ENCODE measurements at places on chromosomes 3 and 15.

DNA sequence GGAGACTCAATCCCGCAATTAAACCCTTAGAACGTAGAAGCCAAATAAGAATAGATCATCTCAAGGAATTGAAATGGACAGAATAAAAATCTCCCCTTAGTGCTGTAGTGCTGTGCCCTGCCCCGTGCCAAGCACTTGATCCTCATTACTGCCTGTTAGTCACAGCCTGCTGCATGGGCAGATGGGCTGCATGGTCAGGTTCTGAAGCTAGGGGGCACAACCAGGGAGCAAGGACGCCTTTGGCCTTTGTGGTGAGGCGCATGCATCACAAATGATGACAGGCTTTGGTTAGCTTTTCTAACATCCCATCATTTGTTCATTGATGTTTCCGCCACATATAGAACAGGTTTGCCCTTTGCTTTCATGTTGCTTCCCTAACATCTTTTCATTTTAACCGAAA lies 336.3 kb upstream of the ADAMTS9 start:
- no peak for DNase-seq

DNA sequence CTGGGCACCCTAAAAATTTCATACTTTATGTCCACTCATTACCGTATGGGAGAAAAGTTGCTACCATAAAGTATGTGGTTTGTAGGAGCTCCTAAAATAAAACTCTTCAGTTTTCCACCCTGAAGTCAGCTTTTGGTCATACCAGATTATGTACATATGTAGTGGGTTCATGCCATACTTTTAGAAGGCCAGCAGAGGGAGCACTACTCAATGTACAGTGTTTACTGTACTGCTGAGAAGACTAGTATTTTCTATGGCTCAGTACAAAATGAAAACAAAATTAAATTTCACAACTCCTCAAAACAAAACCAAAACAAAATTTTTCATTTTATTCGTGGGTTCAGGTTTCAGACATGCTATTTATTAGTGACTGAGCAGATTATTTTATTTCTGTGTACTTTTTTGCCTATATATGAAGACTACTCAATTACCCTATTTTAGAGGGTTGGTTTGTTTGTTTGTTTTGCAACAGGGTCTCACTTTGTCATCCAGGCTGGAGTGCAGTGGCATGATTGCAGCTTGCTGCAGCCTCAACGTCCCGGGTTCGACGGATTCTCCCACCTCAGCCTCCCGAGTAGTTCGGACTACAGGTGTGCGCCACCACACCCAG lies 24.3 kb downstream of the NXPE3 start:
- no peak for DNase-seq

GRCh38 chr3:124351430-124352148 lies 359.7 kb upstream of the ROPN1 start:
- peak; percentile 48 for DNase-seq

DNA sequence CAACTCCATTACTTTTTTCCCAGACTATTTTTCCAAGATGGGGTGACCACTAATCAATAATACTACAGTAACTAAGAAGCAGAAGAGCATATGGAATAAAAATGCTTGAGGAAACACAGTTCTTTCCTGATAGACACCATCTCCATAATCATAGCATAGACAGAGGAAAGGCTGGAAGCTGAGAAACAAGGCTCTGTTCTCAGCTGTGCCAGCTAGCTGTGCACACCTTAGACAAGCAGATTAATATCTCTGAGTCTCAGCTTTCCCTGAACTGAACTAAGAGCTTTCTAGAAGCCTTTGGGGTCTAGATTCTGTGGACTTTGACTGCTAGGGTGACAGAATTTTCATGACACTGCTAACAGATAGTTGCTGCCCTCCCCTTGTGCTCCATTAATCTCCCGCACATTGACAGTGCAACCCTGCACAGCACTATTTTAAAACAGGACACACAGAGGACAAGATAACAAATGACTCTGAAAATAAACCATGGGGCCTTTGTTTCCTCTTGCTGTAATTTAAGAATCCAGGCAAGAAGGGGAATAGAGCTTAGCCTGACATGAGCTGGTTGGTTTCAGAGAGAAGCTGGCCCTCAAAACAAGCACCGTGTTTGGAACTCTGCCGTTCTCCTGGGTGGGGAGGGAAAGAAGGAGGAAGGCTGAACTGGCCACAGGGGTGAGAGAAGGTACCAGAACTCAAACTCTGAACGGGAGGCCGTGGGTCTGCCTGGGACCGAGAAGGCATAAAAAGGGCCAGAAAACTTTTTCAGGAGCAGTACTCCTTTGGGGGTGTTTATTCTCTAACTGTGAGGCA lies 67.4 kb downstream of the ATP13A5 start:
- DNase-seq = no peak

DNA sequence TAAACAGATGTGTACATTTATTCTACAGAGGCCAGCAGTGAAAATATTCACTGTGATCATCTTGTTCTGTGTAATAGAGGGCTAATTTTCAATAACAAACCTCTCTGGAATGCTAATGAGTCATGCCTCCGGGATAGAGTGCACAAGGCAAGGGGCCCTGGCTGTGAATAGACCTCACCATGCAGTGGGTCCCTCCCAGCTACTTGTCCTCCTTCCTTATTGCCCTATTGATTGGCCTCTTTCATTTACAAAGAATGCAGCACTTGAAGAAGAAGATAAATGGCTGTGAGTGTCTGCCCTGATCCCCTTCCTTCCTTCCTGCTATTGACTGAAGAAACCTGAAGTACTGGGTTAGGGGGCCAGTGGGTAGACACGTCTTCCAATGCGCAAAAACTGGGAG lies 436.3 kb downstream of the WDR72 start:
- no peak for DNase-seq

GRCh38 chr3:22495791-22496190 lies 707.3 kb upstream of the UBE2E2 start:
- no peak for DNase-seq

DNA sequence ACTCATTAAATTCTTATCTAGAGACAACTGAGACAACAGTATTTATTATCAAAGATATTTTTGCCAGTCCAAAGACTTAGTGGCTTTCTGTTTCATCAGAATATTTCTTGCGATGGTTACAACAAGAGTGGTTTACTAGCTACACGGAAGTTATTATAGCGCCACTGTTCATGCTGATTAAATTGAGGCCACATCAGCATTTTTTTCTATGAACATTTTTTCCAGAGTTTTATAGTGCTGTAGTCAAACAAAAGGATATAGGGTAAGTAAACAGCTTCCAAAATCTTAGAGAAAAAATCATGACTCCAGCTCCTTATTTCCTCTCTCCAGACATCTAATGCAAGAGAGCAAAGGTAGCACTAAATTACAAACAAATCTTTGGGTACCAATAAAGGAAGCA lies 1264.4 kb downstream of the ZPLD1 start:
- no peak for DNase-seq

DNA sequence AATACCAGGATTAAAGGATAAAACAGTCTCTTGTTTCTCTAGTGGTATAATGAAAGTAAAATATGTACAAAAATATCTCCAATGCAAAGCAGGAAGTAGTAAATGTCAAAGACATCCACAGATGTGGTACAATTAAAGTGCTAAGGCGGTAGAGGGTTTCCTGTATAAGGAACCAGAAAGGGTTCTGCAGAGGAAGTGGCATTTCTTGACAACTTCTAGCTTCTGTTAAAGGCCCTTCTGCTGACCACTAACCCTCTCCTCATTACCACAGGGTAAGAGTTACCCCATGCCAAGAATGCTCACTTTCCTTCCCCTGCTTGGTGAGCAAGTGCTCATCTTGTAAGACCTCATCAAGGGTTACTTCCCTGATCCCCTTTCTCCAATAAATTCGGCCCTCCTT lies 883.6 kb upstream of the NR2F2 start:
- DNase-seq = no peak

- no peak for DNase-seq
Measured at GRCh38 chr3:197485143-197485542, 70.6 kb downstream of the BDH1 start.

GRCh38 chr15:26630857-26631256 lies 142.0 kb downstream of the GABRB3 start:
- no peak for DNase-seq

- DNase-seq = no peak
Measured at GRCh38 chr15:47349179-47349578, 368.1 kb upstream of the SEMA6D start.

- DNase-seq = no peak
Measured at GRCh38 chr3:8882642-8883041, 80.6 kb downstream of the RAD18 start.

DNA sequence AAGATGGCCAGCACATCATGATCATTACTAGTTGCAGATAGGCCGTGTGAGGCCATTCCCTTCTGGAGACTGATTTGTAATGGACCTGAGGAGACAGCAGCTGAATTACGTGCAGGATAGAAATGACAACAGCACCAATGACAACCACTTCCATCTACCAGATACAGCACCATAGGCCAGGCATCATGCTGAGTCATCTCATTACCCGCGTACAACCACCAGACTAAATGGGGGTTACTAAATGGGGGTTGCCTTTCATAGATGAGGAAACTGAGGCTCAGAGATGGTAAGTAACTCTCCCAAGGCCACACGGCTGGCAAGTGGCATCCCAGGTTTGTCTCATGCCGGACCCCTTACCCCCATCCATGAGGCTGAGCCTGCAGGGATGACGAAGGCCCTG lies 32.8 kb upstream of the FAM107A start:
- DNase-seq = no peak

- no peak for DNase-seq
Measured at GRCh38 chr15:86892774-86893449, 813.2 kb downstream of the AGBL1 start.

DNA sequence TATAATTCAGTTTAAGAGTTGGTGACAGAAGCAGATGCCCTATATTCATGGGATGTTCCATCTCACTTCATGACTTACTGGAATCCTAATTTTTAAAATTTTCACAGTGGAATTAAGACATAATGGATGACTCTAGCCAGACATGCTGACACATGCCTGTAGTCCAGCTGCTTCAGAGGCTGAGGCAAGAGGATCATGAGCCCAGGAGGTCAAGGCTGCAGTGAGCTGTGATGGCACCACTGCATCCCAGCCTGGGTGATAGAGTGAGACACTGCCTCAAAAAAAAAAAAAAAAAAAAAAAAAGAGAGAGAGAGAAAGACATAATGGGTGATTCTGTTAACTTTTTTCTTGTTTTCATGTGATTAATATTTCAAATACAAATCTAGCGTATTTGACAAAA lies 123.6 kb downstream of the KLHL25 start:
- no peak for DNase-seq

- DNase-seq = no peak
Measured at GRCh38 chr15:70794596-70795310, 31.4 kb upstream of the UACA start.

GRCh38 chr15:97482521-97482920 lies 478.0 kb upstream of the ARRDC4 start:
- DNase-seq = no peak

- DNase-seq = no peak
Measured at GRCh38 chr3:16398648-16399047, 114.9 kb downstream of the RFTN1 start.

DNA sequence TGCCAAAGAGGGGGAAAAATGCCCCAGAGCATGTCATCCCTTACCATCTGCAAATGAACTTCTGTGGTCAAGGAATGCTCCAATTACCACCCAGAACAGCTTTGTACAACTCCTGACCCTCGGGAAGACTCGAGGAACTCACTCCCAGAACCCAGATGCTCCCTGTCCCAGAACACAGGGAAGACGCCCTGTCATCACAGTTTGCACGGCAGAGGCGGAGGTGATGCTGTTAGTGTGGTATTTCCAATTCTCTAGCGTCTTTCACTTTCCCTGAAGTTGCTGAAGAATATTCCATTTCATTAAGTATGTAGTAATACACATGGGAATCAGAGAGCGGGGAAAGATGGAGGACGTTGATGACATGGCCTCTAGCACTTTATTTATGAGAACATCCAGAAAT lies 193.7 kb downstream of the TIGIT start:
- DNase-seq = no peak

DNA sequence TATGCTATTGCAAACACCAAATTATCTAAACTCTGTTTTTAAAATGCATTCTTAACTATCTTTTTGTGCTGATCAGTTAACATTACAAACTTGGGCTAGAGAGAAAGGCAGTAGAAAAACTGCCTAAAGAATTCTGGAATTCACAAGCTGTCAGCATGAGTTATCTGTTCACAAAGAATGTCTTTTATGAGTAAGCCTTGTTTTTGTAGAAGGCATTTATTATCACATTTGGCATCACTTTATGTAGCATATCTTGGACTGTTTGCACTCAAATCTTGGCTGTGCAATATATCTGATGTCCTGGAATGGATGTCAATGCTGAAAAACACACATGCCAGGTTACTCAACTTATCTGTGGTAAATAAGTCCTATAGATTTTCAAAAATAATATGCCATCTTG lies 15.5 kb upstream of the BCHE start:
- DNase-seq = no peak

DNA sequence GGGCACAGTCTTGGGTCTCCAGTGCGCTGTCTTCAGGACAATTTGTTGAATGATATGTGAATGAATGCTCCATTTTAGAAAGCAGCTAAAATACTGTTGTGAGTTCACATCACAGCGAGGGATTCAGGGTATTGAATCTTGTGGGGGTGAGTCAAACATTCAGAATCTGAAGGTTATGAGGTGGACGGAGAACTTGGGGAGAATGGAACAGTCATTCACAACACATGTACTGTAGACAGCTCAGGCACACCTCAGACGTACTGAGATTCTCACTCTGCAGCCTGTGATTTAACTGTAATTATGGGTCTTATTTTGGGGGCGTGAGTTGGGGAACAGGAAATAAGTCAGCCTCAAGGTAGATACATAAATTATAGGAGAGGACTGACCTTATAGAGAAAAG lies 13.9 kb downstream of the CRYBG3 start:
- DNase-seq = no peak

DNA sequence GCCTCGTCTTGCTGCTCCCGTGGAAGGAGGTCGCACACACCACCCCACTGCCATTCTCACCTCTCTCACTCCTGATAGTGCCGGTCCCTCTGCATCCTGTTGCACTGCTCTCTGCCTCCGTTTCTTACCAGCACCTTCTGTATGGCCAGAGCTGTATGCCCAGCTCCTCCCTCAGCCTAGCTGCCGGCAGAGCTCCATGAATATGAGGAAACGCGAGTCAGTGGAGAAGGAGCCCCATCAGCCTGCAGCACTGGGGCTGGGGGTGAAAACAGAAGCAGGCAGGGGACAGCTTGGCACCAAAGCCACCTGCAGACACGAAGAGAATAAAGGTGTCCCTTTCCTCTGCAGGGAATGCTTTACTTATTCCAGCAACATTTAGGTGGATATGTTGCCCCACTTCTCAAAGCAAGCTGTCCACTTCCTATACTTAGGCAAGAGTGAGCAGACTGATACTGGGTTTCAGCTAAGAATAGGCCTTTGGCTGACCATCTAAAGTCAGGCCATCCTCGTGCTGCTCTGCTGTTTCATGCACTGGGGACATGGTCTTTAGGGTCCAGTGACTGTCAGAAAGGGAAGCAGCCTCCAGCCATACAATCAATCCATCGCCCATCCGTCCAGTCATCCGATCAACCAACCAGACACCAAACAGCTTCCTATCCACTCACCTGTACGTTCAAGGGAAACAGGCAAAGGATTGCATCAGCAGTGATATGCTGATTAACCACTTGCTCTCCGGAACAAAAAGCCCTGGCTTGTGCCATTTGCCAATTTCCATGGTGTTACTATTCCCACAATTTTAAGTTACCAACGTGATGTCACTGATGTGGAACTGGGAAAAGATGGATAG lies 222.7 kb downstream of the XXYLT1 start:
- DNase-seq = no peak

All from ureter (tissue), 1 donor.